ENCODE measurements at places on chromosomes 6 and 20.

DNA sequence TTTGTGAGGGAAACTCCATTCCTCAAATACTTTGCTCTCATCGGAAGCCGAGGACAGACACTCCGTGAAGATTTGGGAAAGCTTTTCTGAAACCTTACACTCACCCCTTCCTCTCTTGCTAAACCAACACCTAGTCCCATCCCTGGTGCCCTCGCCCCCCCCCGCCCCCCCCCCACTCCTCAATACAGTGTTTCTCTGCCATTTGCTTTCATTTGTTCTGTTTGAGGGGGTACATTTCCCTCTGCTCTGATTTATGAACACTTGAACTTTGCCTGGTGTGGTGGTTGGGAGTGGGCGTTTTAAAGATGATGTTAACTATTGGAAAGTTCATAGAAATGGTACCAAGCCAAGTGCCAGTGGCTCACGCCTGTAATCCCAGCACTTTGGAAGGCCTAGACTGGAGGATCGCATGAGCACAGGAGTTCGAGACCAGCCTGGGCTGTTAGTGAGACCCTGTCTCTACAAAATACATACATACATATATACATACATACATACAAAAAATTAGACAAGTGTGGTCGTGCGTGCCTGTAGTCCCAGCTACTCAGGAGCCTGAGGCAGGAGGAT, 1.1 kb downstream of the RAB32 start:
- DNase-seq = no peak

DNA sequence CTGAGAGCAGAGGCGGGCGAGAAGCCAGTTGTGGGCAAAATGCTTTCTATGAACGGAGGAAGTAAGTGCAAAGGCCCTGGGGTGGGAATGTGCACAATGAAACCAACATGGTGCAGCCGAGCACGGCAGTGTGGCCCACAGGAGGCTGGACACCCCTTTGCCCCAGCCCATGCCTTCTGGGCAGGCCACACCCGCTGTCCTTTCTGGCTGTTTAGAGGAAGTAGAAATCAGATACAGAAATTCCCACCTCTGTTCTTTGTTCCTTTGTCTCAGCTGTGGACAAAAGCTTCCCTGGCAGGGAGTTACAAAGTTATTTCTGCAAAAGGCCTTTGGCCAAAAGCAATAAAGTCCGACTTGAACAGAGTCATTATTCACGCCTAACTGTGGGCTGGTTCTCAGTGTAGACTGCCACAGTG, 11.9 kb downstream of the SULF2 start:
- DNase-seq = no peak

DNA sequence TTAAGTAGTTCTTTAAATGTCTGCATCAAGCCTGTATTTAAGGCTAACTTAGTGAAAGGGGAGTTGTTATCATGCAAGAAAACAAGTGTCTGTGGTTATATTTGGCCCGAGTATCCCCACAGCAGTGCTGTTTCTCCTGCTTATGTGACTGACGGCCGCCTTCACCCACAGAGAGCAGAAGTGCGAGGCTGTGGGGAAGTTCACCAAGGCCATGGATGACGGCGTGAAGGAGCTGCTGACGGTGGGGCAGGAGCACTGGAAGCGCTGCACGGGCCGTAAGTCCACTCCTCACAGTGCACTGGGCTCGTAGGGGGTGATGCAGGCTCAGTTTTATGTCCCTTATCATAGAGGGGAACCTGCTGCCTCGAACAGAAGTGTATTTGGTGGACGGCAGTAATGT, 53.2 kb upstream of the SYNJ2 start:
- DNase-seq = no peak

GRCh38 chr6:42745640-42746462, at the start of gene TBCC:
Gene TBCC (minus strand): TSS chr6:42746103. CDS start chr6:42746073, 30 bp downstream.
- DNase-seq = peak; percentile 84

- no peak for DNase-seq
These were observed 118.2 kb downstream of the TENT5A start for GRCh38 chr6:81634155-81634880.

GRCh38 chr6:18207949-18208348, 52.7 kb downstream of the KDM1B start:
- no peak for DNase-seq

GRCh38 chr20:39516964-39517363, 554.8 kb downstream of the DHX35 start:
- DNase-seq = no peak
